Stimulated activated CD4-positive, alpha-beta T cell treated with anti-CD3 and anti-CD28 coated beads, Interleukin-2, amount 100 ng/mL, for 24 hours (primary cell): ENCODE measurements at places on chromosomes 7 and 10.

GRCh38 chr7:50303335-50304128 lies 984 bp upstream of the IKZF1 start:
- no peak for DNase-seq

DNA sequence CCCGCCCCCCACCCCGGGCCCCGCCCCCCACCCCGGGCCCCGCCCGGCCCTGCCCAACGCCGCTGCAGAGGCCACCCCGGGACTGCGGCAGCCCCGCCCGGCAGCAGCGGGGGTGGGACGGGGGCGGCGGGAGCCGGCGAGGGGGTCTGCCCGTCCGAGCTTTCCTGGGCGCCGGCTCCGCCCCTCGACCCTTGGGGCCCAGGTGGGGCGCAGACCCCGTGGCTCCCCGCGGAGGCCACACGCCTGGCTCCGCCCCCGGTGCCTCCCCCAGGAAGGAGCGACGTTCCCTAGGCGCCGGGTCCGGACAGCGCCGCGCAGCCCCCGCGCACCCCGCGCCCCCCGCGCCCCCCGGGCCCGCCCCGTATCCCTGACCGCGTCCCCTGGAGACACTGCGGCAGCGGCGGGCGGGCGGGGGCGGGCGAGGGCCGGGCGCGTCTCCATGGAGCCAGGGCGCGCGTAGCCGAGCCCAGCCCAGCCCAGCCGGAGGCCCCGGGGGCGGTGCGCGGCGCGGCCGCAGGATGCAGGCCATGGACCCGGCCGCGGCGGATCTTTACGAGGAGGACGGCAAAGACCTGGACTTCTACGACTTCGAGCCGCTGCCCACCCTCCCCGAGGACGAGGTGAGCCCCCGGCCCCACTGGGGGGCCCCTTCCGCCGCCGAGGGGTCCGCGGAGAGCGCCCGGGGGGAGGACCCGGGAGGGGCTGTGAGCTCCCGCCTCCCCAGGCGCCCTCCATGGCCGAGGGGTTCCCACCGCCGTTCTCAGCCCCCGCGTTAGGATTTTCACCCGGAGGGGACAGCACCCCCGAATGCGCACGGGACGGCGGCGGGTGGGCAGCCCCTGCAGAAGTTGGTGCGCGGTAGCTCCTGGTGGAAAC lies at the start of gene KNDC1:
Gene KNDC1 (plus strand): TSS at position 270 of the 876 bp plus-strand sequence. CDS start 249 bp downstream, at position 519.
- DNase-seq: no peak

GRCh38 chr10:121526135-121526790 lies 72.0 kb downstream of the FGFR2 start:
- no peak for DNase-seq

DNA sequence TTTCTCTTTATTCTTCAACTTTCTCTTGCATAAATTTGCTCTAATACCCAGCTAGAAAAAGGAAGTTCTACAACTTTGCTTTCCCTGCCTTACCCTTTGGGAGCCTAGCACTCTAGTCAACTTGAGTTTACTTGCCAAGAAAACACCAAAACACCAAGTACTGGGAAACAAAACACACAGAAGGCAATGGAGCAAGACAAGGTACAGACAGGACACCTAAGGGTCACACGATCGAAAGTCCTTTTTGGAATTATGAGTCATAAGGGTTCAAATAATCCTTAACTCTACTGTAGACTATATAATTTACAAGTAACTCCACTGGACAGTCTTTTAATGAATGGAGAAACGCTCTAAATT lies 42.6 kb upstream of the ANAPC16 start:
- DNase-seq: no peak

DNA sequence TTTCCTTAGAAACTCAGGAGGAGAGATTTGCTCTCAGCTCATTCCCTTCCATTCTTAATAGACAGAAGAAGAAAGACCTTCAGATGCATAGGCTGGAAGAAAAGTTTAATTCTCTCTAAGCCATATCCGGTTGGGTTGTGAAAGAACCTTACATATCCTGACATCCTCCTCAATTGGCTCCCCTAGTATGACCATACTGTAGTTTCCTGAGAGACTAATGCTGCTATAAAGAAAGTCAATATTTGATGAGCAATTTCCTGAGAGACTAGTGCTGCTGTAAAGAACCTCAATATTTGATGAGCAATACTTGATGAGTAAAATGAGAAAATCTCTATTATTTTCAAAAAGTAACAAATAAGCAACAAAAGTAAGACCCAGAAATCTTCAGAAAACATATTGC lies 888.5 kb upstream of the SORCS1 start:
- no peak for DNase-seq

- DNase-seq: no peak
These were observed 280.9 kb downstream of the USP6NL start for GRCh38 chr10:11330383-11331045.

DNA sequence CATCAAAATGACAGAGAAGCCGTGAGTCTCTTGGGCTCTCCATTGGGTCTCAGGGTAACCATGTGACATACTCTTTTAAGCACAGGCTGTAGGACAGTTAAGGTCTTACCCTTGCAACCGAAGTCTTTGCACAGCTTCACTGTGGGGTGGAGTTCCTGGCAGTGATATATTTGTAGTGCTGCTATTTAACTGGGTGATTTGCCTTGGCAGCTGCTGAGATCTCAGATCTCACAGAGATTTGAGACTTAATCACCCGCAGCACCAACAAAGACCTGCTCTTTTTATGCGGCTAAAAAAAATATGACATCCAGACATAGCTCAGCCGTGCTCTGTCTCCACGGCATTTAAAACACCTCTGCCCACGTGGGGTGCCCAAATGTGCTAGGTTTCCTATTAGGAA lies 63.4 kb upstream of the NPTX2 start:
- no peak for DNase-seq
